ENCODE measurements at places on chromosomes 2 and 18. TPM values are rescaled to one million over a fixed set of nuclear protein-coding genes. Genes with fewer than 3 reads are reported as not detected.

GRCh38 chr2:632471-632870 is 44.7 kb downstream of the TMEM18 start:
- no peak for DNase-seq
- H3K27me3 ChIP-seq: no peaks in the 10 kb centered on the region
- H3K27ac ChIP-seq: no peak overlapping the region
- H3K4me3 ChIP-seq: no peak overlapping the region
- H3K36me3 ChIP-seq: no peaks in the 10 kb centered on the region

DNA sequence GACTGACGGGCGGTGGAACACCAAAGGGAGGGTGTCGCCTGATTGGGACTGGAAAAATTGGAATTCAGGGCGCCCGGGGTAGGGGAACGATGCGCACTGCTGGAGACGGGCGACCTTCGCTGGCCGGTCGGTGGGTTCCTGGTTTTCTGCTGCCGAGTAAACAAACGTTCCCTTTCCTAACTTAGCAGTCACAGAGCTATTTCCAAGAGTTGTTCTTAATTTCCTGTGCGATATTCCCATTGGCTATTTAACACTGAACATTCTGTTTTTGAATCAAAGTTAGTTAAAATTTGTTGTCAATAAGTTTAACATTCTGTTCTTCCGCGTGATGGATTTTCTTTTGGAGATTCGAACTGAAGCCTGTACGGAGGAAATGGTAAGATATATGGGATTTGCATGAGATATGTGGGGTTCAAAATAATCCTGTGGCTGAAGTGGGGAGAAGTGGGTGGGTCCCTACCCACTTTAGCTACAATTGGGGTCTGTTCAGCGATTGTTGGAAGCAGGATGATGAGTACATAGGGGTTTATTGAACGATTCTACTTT is 862 bp downstream of the C18orf54 start:
- no peaks in the 10 kb centered on the region for H3K36me3 ChIP-seq
- DNase-seq: no peak
- H3K27me3 ChIP-seq: no peaks in the 10 kb centered on the region

DNA sequence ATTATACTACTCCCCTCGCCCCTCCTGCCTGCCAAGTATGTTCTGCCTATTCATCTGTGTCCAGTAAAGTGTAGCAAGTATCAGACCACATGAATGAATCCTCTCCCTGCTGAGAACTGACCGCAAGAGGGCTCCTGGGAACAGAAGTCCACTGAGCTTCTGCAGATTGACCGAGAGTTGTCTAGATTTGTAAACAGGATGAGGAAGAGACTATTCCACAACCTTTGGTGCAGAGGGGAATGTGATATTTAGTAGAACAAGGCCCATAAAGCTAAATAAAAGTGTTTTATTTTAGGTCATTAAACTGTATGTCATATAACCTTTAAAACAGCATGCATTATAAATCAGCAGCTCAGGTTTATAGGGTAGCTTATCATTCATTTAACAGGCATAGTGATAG is 377.0 kb downstream of the DCC start:
- no peaks in the 10 kb centered on the region for H3K27me3 ChIP-seq
- peak; percentile 65 for DNase-seq

DNA sequence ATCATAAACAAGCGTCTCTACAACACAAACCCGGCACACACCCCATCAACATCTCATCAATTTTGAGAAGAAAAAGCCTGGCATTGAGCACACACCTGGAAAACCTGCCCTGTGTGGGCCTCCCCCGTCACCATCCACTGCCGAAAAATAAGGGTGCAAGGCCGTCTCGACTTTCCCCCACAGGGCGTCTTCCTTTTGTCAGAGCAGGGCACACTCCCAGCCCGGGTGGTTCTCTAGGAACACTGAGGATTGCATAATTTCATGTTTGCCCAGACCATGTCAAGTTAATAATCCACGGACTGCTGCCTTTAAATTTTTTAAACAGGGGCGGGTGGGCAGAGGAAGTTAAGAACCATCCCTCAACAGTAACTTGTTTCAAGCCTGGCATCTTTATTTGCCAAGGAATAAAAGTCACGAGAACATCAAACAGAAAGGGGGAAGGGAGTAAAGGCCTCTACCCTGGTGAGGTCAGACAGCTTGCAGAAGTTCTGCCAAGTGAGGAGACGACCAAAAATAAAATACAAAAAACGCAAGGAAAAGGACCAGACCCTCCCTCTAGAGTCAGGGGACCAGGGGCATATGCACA is 2.1 kb downstream of the TFCP2L1 start:
- no peak for DNase-seq
- no peaks in the 10 kb centered on the region for H3K27me3 ChIP-seq
- no peak overlapping the region for H3K27ac ChIP-seq
- H3K4me1 ChIP-seq: peaks cover 3% of the 10 kb centered on the region
- no peak overlapping the region for H3K4me3 ChIP-seq

- H3K27me3 ChIP-seq: no peaks in the 10 kb centered on the region
- no peaks in the 10 kb centered on the region for H3K36me3 ChIP-seq
- no peak for DNase-seq
- no peak overlapping the region for H3K27ac ChIP-seq
- no peaks in the 10 kb centered on the region for H3K4me1 ChIP-seq
- no peak overlapping the region for H3K4me3 ChIP-seq
Observed at GRCh38 chr2:119251652-119252051, 28.0 kb downstream of the STEAP3 start.

Gene DPP10
- total RNA-seq: 6.7 TPM

DNA sequence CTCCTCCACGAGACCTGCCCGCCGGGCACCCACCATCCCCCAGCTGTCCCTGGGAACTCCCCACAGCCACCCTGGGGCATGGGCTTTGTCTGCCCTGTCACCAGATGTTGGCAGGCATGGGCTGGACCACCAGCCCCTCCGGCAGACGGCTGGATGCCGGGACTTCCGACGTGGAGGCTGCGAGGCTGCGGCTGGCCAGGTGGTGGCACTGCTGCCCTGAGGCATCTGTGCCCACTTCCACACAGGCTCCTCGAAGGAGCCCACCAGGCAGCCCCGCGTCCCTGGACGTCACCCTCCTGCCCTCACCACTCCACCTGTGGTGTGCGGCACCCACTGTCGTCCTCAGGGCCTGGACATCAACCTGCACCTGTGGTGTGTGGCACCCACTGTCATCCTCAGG is 319.9 kb upstream of the SALL3 start:
- H3K36me3 ChIP-seq: no peaks in the 10 kb centered on the region
- no peaks in the 10 kb centered on the region for H3K27me3 ChIP-seq
- no peak overlapping the region for H3K4me3 ChIP-seq
- no peak for DNase-seq
- no peaks in the 10 kb centered on the region for H3K4me1 ChIP-seq
- no peak overlapping the region for H3K27ac ChIP-seq

DNA sequence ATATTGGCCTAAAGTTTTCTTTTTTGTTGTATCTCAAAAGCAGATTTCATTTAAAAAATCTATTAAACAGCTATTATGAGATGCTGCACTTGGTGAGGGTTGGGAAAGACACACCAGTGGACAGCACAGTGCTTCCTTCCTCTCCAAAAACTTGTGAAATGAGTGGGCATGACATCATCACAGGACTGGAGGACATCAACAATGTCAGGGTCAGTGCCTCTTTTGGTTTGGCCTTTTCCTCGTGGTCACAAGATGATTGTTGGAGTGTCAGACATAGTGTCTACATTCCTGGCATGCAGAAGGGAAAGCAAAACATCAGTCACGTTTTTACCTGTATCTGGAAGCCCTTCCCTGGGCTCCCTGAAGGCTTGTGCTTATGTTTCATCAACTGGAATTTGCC is 49.6 kb downstream of the IL1R2 start:
- no peak overlapping the region for H3K4me3 ChIP-seq
- H3K27ac ChIP-seq: no peak overlapping the region
- H3K27me3 ChIP-seq: no peaks in the 10 kb centered on the region
- peaks cover 13% of the 10 kb centered on the region for H3K4me1 ChIP-seq
- no peaks in the 10 kb centered on the region for H3K36me3 ChIP-seq
- DNase-seq: no peak

DNA sequence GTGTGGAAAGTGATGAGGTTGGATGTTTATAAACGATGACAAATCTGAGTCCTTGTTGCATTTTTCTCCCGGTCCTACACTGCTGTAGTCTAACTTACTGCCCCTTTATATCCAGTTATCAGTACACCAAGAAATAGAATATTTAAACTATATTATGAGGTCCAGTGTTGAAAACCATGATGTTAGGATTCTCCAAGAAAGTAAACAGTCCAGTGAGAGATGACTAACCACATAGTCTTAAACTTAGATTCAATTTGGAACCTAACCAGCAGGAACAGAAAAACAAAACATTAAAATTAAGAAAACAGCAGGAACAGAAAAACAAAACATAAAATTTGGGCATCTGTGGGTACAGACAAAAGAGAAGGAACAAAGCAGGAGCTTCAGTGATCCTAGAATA is 143.2 kb downstream of the TPGS2 start:
- H3K36me3 ChIP-seq: no peaks in the 10 kb centered on the region
- no peak for DNase-seq
- H3K27me3 ChIP-seq: no peaks in the 10 kb centered on the region
- H3K27ac ChIP-seq: no peak overlapping the region
- no peak overlapping the region for H3K4me3 ChIP-seq

- H3K36me3 ChIP-seq: no peaks in the 10 kb centered on the region
- no peak overlapping the region for H3K4me3 ChIP-seq
- no peaks in the 10 kb centered on the region for H3K27me3 ChIP-seq
- DNase-seq: no peak
- H3K4me1 ChIP-seq: peaks cover 9% of the 10 kb centered on the region
Observed at GRCh38 chr2:218732761-218733158, 22.1 kb downstream of the TTLL4 start.

- no peak overlapping the region for H3K4me3 ChIP-seq
- H3K27ac ChIP-seq: no peak overlapping the region
- no peaks in the 10 kb centered on the region for H3K27me3 ChIP-seq
- no peaks in the 10 kb centered on the region for H3K36me3 ChIP-seq
- no peak for DNase-seq
Observed at GRCh38 chr2:240688553-240688919, 3.1 kb upstream of the AQP12A start.

Gene HOXD3
- 14.0 TPM for total RNA-seq

GRCh38 chr2:225597911-225598310 is 198.4 kb downstream of the NYAP2 start:
- H3K27me3 ChIP-seq: no peaks in the 10 kb centered on the region
- no peaks in the 10 kb centered on the region for H3K4me1 ChIP-seq
- H3K36me3 ChIP-seq: no peaks in the 10 kb centered on the region
- no peak overlapping the region for H3K4me3 ChIP-seq
- no peak overlapping the region for H3K27ac ChIP-seq

Gene SKA1
- 6.6 TPM for total RNA-seq

- H3K27me3 ChIP-seq: no peaks in the 10 kb centered on the region
- H3K36me3 ChIP-seq: no peaks in the 10 kb centered on the region
- H3K27ac ChIP-seq: no peak overlapping the region
- no peak overlapping the region for H3K4me3 ChIP-seq
Observed at GRCh38 chr2:188079196-188079595, 212.5 kb upstream of the GULP1 start.

- DNase-seq: peak; percentile 83
- no peaks in the 10 kb centered on the region for H3K27me3 ChIP-seq
- no peaks in the 10 kb centered on the region for H3K36me3 ChIP-seq
- H3K4me1 ChIP-seq: no peaks in the 10 kb centered on the region
- H3K4me3 ChIP-seq: no peak overlapping the region
Observed at GRCh38 chr2:237026981-237027711, 58.5 kb upstream of the COPS8 start.

- no peaks in the 10 kb centered on the region for H3K27me3 ChIP-seq
- no peak overlapping the region for H3K4me3 ChIP-seq
- H3K27ac ChIP-seq: no peak overlapping the region
- DNase-seq: no peak
- H3K36me3 ChIP-seq: no peaks in the 10 kb centered on the region
Observed at GRCh38 chr2:164911832-164912231, 43.5 kb downstream of the SLC38A11 start.

- H3K36me3 ChIP-seq: no peaks in the 10 kb centered on the region
- no peaks in the 10 kb centered on the region for H3K27me3 ChIP-seq
- DNase-seq: no peak
- no peak overlapping the region for H3K4me3 ChIP-seq
Observed at GRCh38 chr2:69099541-69099940, 86.6 kb downstream of the ANTXR1 start.
